AG09319 (cell line): ENCODE measurements at places on chromosomes 2 and 18.

DNA sequence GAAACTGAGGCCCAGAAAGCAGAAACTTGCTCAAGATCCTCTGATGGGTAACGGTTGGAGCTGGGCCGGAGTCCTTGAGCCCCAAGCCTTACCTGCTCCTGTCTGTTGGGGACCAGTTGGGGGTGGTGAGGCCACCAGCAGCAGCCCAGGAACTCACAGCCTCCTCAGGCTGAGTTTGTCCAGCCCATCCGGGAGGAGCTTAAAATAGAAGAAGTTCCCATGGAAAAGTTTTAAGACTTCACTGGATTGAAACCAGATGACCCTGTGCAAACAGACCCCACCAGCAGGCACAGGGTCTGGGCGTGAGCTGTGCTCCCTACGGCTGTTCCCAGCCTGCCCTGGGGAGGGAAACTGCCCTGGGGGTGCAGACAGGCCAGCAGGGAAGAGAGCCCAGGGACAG lies 40.6 kb upstream of the FOSL2 start:
- DNase-seq, result no peak

GRCh38 chr2:177235855-177236437 lies 23.4 kb downstream of the HNRNPA3 start:
- DNase-seq, result no peak

- no peak for DNase-seq
Observed at GRCh38 chr2:98875081-98875728, 60.8 kb downstream of the CRACDL start.

DNA sequence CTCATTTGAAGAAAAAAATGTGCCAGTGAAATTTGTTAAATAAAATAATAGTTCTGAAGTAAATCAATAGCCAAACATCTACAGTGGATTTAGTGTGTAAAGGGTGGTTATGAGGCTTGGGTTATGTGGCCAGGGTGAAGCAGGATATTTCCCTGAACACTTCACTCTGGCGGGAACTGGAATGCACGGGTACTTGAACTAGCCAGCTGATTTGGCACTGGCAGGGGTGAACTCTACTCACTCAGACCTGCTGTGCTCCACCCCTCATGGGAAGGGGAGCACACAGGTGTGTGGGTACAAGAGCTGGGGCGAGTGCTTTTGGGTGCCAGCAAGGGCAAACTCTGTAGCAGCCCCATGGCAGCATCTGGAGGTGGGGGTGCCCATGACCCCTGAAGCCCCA lies 278.2 kb downstream of the CALCRL start:
- DNase-seq, result no peak

DNA sequence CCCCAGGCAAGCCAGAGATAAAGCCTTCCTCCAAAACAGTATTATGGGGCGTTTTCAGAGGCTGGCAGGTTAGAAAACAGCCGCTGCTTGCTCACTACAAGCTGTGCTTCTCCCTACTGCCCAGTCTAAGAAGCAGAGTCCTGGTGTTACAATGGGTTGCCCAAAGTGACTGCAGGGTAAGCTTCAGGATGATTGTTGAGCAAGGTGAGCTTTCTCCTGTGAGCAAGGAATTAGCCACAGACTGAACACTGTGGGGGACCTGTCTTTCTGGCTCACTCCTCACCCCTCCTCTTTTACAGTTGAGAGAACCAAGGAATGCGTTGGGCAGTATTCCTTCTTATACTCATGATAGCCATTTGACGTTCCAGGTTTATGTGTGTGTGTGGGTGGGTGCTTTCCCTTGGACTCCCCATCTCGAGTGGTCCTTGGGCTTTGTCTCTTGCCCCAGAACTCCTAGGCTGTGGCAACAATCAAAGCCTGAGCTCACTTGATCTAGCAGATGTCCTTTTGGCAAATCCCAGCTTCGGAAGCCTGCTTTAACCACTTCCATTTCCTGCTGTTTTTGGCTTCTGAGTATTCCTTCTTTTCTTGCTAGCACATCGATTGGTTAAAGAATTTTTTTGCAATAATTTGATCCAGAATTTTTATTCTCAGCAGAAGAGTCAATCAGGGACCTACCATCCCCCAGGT lies 47.5 kb downstream of the KDM3A start:
- DNase-seq, result no peak
